CD8-positive, alpha-beta memory T cell (primary cell): ENCODE measurements at places on chromosomes 3 and 15.

GRCh38 chr3:194715022-194715800 lies 29.5 kb downstream of the FAM43A start:
- DNase-seq = no peak
- no peak overlapping the region for H3K27ac ChIP-seq
- H3K27me3 ChIP-seq = no peaks in the 10 kb centered on the region
- H3K4me1 ChIP-seq = no peaks in the 10 kb centered on the region

GRCh38 chr3:137761099-137761562 lies 3.0 kb upstream of the SOX14 start:
- H3K27me3 ChIP-seq = peaks cover 3% of the 10 kb centered on the region
- no peaks in the 10 kb centered on the region for H3K36me3 ChIP-seq
- DNase-seq = no peak
- no peak overlapping the region for H3K4me3 ChIP-seq
- no peaks in the 10 kb centered on the region for H3K4me1 ChIP-seq
- H3K27ac ChIP-seq = no peak overlapping the region

- H3K27me3 ChIP-seq = no peaks in the 10 kb centered on the region
- no peaks in the 10 kb centered on the region for H3K4me1 ChIP-seq
- DNase-seq = no peak
- H3K27ac ChIP-seq = no peak overlapping the region
- no peak overlapping the region for H3K4me3 ChIP-seq
- no peaks in the 10 kb centered on the region for H3K36me3 ChIP-seq
These were observed 58.3 kb upstream of the TMEM115 start for GRCh38 chr3:50417637-50418033.

- H3K36me3 ChIP-seq = no peaks in the 10 kb centered on the region
- H3K4me1 ChIP-seq = no peaks in the 10 kb centered on the region
- no peak overlapping the region for H3K4me3 ChIP-seq
- H3K27me3 ChIP-seq = no peaks in the 10 kb centered on the region
- H3K27ac ChIP-seq = no peak overlapping the region
These were observed 65.6 kb downstream of the SUMF1 start for GRCh38 chr3:4401441-4401840.

GRCh38 chr3:94234177-94234788 lies 171.4 kb downstream of the NSUN3 start:
- DNase-seq = no peak
- no peaks in the 10 kb centered on the region for H3K4me1 ChIP-seq
- H3K4me3 ChIP-seq = no peak overlapping the region
- no peaks in the 10 kb centered on the region for H3K27me3 ChIP-seq
- no peaks in the 10 kb centered on the region for H3K36me3 ChIP-seq
- no peak overlapping the region for H3K27ac ChIP-seq

DNA sequence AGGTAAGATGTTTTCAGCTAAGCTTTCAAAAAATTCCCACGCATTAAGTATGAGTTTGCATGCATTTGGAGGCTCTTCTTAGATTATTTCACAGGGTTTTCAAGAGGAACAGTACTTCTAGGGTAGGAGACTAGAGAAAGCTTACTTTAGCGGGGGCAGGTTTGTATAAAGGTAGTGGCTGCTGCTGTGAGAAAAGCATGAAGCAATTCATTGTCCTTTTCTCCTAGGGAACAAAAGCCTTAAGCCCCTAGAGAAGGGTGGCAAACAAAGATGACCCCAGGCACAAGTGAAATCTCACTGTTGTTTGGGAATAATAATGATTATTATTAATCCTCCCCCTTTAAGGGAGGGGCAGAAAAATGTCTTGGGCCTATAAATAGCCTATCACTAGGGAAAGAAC lies 310.7 kb downstream of the DIPK2A start:
- no peak overlapping the region for H3K4me3 ChIP-seq
- no peak overlapping the region for H3K27ac ChIP-seq
- H3K36me3 ChIP-seq = no peaks in the 10 kb centered on the region
- no peak for DNase-seq

- no peak for DNase-seq
- H3K4me3 ChIP-seq = no peak overlapping the region
- H3K27ac ChIP-seq = no peak overlapping the region
- no peaks in the 10 kb centered on the region for H3K36me3 ChIP-seq
These were observed 169.2 kb downstream of the UBE2E2 start for GRCh38 chr3:23372285-23372684.

- H3K27ac ChIP-seq = no peak overlapping the region
- no peak for DNase-seq
- H3K27me3 ChIP-seq = no peaks in the 10 kb centered on the region
- peaks cover 8% of the 10 kb centered on the region for H3K36me3 ChIP-seq
These were observed 2.4 kb upstream of the RASSF1 start for GRCh38 chr3:50342813-50343633.

- no peak overlapping the region for H3K4me3 ChIP-seq
- no peaks in the 10 kb centered on the region for H3K36me3 ChIP-seq
- no peak overlapping the region for H3K27ac ChIP-seq
These were observed 101.5 kb downstream of the ATP8B4 start for GRCh38 chr15:50017522-50017921.

DNA sequence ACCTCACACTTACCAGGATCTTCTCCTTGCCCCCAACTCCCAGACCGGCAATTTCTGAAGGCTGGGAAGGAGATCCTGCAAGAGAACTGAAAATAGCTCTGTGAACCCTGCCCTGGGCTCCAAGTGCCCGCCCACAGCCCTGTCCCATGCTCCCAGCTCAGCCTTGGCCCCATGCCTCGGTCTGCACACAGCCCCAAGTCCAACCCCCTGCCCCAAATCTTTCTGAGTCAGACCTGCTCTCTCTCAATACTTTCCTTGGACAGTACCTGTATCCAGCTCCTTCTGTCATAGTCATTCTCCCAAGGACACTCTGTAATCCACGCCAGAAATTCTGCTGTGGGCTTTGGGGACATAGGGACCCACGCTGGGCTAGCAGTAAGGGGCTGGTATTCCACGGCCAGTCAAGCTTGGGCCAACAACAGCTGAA lies 6.3 kb upstream of the SMAD3 start:
- peaks cover 10% of the 10 kb centered on the region for H3K4me1 ChIP-seq
- no peak overlapping the region for H3K27ac ChIP-seq
- H3K4me3 ChIP-seq = no peak overlapping the region

- no peak overlapping the region for H3K4me3 ChIP-seq
- H3K27me3 ChIP-seq = no peaks in the 10 kb centered on the region
- DNase-seq = no peak
- no peak overlapping the region for H3K27ac ChIP-seq
- peaks cover 4% of the 10 kb centered on the region for H3K36me3 ChIP-seq
- H3K4me1 ChIP-seq = no peaks in the 10 kb centered on the region
These were observed 51.2 kb downstream of the MFN1 start for GRCh38 chr3:179398574-179399231.

DNA sequence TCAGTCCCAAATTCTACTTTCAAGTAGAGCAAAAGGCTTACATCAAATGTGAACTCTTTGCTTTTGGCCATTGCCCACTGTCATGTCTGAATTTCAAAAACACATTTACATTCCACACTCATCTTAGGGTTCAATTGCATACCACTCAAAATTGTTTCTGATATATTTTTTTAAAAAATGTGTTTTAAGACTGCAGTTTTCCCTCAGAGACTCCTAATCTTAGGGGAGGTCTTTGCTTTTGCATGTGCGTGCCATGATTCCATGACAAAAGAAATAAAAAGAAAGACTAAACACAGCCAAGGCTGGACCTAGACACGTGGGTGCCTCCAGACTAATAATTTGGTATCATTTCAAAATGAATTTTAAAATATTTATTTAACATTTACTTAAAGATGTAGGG lies 396.8 kb upstream of the RASGRP1 start:
- H3K4me1 ChIP-seq = no peaks in the 10 kb centered on the region
- H3K27me3 ChIP-seq = no peaks in the 10 kb centered on the region
- DNase-seq = no peak
- no peaks in the 10 kb centered on the region for H3K36me3 ChIP-seq
- H3K27ac ChIP-seq = no peak overlapping the region
- no peak overlapping the region for H3K4me3 ChIP-seq

GRCh38 chr15:65254356-65254755 lies 32.3 kb downstream of the PARP16 start:
- H3K4me3 ChIP-seq = no peak overlapping the region
- H3K27me3 ChIP-seq = no peaks in the 10 kb centered on the region
- no peak for DNase-seq
- H3K27ac ChIP-seq = no peak overlapping the region
- H3K4me1 ChIP-seq = no peaks in the 10 kb centered on the region

DNA sequence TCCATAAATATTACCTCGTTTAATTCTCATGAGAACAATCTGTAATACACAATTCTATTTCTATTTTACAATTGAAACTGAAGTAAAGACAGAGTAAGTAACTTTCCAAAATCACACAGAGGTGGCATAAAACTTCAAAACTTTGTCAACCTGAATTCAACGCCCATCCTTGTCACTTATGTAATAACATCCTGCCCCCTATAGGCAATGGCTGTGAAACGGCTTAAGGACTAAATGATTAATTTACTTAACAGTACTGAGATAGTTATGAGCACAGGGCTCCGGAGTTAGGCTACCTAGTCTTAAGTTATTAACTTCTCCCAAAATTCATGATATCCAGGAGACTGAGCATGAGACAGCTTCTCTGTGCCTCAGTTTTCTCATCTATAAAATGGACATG lies 293.1 kb upstream of the CHRM5 start:
- no peaks in the 10 kb centered on the region for H3K4me1 ChIP-seq
- no peak overlapping the region for H3K4me3 ChIP-seq
- no peak overlapping the region for H3K27ac ChIP-seq
- DNase-seq = no peak
- no peaks in the 10 kb centered on the region for H3K36me3 ChIP-seq

DNA sequence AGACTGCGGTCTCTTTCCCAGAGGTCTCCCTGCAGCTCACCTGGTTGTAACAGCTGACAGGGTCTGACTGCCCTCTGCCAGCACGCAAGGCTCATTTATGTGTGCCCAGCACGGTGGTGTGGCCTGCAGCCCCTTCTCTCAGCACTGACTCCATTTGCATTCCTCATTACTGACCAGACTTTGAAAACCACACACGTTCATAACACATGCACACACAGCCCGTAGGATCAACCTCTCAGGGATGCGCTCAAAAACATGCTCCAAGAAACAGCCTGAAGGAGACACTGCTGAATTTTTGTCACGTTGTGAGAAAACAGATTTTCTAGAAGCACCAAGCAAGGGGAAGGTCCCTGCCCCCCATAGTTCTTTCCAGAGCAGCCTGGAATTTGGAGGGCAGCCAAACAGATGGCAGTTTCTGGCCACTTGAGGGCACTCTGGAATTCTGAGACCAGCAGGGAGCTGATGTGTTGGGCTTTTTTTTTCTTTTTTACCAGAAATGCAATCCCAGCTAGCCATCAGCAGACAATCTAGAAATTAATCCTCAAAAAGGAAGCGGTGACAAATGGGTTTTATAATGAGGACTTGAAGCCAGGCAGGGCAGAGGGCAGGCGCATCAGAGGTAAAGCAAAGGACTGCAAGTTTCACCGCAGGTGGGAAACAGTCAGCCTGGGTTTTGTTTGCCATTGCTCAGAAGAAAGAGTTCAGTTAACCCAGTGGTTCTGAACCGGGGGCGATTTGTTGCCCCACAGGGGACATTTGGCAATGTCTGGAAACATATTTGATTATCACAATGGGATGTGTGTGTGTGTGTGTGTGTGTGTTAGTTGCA lies 170.5 kb upstream of the PROK2 start:
- H3K27ac ChIP-seq = no peak overlapping the region
- H3K36me3 ChIP-seq = no peaks in the 10 kb centered on the region
- H3K27me3 ChIP-seq = no peaks in the 10 kb centered on the region

- H3K36me3 ChIP-seq = no peaks in the 10 kb centered on the region
- no peaks in the 10 kb centered on the region for H3K27me3 ChIP-seq
- H3K4me3 ChIP-seq = no peak overlapping the region
- H3K4me1 ChIP-seq = no peaks in the 10 kb centered on the region
- no peak for DNase-seq
- H3K27ac ChIP-seq = no peak overlapping the region
These were observed 54.5 kb upstream of the APEH start for GRCh38 chr3:49619649-49620048.

DNA sequence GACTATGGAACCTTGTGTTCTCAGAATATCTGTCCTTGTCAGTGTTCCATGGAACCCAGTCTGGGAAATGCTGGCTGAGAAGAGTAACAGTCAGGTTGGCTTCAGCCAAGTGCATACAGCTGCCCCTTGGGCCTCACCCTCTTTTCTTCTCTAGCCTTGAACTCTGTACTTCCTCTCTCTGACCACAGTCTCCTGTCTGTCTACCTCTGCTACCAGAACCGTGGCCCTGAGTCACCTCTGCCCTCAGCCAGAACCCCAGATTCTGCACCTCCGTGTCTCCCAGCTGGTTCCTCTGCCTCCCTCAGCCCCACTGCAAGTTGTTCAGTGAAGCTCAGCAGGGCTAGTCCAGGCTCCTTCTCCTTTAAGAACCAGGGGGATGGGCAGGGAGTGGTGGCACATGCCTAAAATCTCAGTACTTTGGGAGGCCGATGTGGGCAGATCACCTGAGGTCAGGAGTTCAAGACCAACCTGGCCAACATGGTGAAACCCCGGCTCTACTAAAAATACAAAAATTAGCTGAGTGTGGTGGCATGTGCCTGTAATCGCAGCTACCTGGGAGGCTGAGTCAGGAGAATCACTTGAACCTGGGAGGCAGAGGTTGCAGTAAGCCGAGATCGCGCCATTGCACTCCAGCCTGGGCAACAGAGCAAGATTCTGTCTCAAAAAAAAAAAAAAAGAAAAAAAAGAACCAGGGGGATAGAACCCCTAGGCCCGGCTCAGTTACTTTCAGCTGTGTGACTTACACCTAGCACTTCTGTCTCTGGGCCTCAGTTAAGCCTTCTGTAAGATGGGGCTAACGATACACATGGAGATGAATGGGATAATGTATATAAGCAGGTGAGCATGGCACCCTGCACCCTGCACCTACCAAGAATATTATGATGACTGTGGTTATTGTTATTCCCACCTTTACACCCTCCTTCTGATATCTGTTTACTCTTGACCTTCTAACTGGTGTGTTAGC lies 24.3 kb upstream of the TATDN2 start:
- no peak overlapping the region for H3K27ac ChIP-seq
- peak; percentile 71 for DNase-seq
- no peaks in the 10 kb centered on the region for H3K36me3 ChIP-seq
- no peaks in the 10 kb centered on the region for H3K27me3 ChIP-seq
- peaks cover 26% of the 10 kb centered on the region for H3K4me1 ChIP-seq
- no peak overlapping the region for H3K4me3 ChIP-seq
